GM23338 (cell line): ENCODE measurements at places on chromosomes 7 and 10. TPM values are rescaled to one million over a fixed set of nuclear protein-coding genes. Genes with fewer than 3 reads are reported as not detected.

DNA sequence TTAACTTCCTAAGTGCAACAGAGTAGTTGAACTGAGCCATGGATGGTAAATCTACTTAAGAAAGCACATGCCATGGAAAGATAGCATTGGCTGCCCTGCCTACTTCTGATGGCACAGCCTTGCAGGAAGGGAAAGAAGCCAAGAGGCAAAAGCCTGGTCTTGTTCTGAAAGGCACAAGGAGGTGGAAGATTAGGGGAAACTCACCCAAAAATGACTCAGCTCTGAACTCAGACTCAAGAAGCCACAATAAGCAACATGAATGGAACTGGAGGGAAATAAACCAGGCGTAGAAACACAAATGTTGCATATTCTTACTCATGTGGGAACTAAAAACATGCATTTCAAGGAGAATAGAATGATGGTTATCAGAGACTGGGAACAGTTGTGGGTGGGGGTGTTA lies 20.8 kb upstream of the ALOX5 start:
- DNase-seq, result no peak

GIMAP8 gene
- 0.06 TPM in 1 of 2 replicates, not detected in the other for polyA plus RNA-seq

DNA sequence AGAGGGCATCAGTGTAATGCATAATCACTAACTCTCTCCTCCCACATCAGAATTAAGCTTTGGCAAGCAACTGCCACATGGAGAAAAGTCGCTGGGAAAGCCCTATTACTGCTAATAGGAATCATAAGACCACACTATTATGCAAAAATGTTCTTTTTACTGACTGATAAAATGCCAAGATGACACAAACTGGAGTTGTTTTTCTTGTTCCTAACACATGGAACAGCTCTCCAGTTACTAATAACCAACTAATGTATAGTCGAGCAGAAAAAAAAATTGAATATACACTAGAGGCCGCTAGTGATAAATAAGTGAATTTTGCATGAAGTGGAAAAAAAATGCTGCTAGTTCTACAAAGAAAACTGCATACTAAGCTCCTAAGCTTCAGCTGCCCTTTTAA lies 165.6 kb downstream of the TPK1 start:
- peak; percentile 21 for DNase-seq

GRCh38 chr10:14588084-14588937 lies 186.4 kb downstream of the FAM107B start:
- DNase-seq, result no peak

- DNase-seq, result peak; percentile 78
Measured at GRCh38 chr10:688312-689120, 952 bp downstream of the DIP2C start.

CUX1 gene
- 40.1 and 49.9 TPM in 2 replicates for polyA plus RNA-seq

- peak; percentile 52 for DNase-seq
Measured at GRCh38 chr7:125383324-125383723, 453.7 kb upstream of the POT1 start.

DNA sequence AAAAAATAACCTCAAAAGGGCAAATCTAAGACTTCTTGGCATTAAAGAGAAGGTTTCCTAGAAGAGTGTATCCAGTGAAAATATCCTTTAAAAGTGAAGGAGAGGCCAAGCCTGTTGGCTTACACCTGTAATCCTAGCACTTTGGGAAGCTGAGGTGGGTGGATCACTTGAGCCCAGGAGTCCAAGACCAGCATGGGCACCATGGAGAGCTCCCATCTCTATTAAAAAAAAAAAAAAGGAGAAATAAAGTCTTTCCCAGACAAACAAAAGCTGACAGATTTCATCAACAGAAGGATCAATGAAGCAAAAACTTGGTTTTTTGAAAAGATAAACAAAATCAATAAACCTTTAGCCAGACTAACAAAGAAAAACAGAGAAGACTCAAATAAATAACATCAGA lies 67.6 kb upstream of the ZNF800 start:
- DNase-seq, result no peak

GRCh38 chr7:50684011-50684712 lies 98.5 kb downstream of the GRB10 start:
- no peak for DNase-seq

DNA sequence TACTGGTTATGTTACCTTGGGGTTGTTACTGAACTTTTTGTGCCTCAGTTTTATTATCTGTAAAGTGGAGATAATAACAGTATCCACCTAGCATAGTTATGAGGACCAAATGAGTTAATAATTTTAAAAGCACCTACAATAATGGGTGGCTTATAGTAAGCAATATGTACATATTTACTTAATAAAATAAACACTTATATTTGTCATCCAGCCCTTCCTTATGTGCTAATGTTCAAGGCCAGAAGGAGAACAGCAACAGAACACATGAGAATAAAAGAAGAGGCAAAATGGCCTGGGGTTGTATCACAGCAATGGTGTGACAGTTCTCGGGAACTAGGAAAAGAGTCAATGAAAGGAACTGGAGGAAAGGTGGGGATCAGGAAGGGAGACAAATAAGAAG lies 255.4 kb upstream of the LRGUK start:
- no peak for DNase-seq

DNA sequence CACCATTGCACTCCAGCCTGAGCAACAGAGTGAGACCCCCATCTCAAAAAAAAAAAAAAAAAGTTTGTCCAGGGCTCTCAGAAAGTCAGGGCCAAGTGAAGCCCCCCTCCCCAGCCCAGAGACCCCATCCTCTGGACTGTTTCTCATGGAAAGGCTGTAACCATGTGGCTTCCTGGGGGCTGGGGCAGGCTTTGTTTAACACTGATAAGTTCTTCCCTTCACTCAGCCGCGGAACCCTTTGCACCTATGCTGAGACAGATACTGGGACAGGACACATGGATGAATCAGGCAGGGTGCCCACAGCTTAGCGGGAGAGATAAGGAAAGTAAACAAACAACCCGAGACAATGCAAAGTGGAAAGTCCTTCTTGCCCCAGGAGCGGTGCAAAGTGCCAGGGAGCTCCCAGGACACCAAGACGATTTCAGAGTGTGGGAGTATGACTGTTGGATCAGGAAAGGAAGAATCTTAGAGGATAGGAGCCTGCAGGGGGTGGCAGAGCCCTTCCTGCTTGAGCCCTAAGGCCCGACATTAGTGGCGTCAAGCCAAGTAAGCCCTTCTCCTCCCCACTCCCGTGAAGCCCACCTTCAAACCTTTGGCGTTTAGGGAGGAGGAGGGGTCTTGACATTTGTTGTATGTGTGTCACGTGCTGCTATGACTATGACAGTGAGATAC lies 11.6 kb downstream of the MLXIPL start:
- DNase-seq, result peak; percentile 57

DNA sequence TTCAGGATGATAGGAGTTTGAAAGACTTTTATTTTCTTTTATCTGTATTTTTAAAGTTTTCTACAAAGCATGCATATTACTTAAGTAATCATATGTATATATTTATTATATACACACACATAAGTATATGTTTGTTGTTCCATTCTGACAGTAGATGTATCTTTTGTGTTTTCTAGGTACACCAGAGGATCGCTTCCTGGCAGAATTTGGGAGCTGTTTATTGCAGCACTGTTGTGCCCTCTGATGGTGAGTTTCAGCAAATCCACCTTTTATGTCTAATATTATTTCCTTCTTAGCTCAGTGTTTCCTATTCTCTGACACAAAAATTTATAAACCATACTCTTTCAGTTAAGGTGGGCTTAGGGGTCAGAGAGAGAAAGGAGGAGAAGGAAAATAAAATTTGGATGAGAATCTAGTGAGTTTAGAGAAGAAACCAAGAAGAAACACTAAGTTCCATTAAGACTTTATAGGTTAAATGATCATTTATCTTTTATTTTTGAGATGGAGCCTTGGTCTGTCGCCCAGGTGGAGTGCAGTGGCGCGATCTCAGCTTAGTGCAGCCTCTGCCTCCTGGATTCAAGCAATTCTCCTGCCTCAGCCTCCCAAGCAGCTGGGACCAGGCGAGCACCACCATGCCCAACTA lies 59.2 kb upstream of the OIT3 start:
- DNase-seq, result peak; percentile 76

UCMA gene
- 16.7 and 18.7 TPM in 2 replicates for polyA plus RNA-seq

DNA sequence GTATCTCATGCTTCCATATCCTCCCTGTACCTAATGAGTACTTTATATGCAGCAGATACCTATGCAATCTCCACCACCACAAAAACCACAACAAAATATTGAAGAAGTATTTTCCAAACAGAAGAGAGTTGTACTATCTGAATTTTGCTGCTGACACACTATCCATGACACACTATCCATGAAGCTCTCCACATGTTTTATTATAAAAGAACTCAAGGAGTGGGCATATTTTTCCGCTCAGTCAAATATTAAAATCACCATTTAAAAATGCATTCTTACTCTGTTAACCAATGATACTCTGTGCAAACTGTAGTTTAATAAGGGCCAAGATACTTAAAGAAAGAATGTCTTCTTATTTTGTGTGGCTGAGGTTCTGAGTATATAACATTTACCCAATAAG lies 2.8 kb downstream of the BET1 start:
- no peak for DNase-seq

HOXA9 gene
- not detected in 2 replicates for polyA plus RNA-seq

- DNase-seq, result no peak
Measured at GRCh38 chr10:69409968-69410367, 6.8 kb downstream of the TACR2 start.

GRCh38 chr7:83148776-83149175 lies 13.9 kb downstream of the PCLO start:
- no peak for DNase-seq

DNA sequence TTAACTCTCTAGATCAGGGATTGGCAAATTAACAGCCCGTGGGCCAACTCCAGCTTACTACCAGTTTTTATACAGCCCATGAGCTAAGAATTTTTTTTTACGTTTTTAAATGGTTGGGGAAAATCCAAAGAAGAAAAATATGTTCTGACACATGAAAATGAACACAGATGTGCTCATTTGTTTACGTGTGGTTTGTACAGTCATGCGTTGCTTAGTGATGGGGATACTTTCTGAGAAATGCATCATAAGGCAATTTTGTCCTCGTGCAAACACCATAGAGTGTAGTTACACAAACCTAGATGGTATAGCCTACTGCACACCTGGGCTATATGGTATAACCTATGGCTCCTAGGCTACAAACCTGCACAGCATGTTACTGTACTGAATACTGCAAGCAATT lies 8.3 kb upstream of the SMKR1 start:
- DNase-seq, result no peak

PHYHIPL gene
- 0.27 and 0.63 TPM in 2 replicates for polyA plus RNA-seq

DNA sequence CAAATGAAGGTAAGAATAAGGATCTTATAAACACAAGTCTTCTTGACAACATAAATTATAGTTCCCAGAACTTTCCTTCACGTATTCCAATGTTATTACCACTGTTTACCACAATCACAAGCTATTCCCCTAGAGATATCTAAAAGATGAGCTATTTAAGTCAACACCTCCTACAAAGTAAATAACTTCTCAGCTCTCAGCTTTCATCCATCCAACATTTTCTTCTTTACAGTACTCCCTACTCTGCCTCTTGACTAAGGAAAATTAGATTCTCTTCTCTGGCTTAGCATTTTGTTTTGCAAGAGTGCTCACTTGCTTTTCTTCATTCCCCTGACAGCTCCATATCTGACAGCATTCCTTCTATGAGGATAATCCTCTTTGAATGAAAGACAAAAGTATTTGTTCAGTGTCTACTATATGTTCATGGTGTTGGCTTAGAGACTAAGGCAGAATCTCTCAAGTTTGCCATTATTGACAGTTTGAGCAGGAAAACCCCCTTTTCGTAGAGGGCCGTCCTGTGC lies 93.0 kb upstream of the IL6 start:
- DNase-seq, result no peak

DNA sequence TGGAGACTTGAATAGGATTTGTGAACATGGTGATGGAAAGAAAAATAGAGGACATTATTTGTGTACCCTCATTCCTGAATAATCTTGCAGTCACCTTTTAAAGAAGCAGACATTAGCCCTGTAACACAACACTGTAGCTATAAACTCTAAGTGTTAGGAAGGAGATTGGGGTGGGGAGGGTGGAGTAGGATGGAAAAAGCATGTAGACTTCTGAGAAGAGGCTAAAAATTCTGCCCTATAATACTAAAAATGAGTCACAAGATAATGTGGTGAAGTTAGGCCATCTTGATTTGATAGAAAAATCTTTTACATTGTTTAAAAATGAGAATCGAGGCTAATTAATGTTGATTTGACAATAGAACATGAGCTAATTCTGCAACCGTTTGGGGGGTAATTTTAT lies 128.8 kb downstream of the LCOR start:
- no peak for DNase-seq

DNA sequence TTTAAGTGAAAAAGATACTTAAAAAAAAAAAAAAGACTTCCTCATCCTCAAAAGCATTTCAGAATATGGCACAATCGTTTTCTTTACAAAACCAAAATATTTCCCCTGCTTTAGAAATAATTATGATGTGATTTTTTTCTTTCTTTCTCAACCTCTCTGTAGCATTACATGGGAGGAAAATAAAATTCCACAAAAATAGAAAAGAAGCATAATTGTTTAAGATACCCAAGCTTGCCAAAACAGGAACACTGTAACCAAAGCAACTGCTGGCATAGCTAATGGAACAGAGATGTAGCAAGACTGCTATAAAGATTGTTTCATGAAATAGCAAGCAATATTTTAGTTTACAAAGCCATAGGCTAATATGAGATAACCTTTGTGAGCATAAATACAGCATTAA lies 75.6 kb upstream of the GPR22 start:
- no peak for DNase-seq

JCAD gene
- polyA plus RNA-seq, result 0.78 TPM in 2 replicates

DNA sequence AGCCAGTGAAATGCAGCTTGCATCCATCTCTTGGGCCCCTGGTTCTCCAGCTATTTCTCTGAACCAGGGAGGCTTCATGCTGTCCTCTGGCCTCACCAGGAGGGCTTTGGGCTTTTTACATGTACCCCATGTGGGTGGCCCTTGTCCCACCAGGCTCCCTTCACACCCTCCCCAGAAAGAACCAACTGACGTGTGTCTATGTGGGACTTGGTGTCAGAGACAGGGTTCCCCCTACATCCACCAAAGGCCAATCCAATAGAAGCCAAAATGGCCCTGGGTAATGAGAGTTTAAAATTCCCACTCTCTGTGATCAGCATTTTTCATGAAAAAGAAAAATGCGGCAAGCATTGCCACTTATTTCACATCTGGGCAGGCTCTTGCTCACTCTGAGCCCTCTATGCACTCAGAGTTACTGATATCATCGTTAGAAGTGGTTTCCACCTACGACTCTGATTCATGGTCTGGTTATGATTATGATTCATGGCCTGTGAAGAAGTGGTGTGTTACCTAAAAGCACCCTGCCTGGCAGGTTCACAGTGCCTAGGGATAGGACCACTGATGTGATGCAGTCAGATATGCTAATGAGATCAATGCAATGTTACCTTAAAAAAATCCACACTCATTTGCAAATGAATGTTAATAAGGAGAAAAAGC lies 133.5 kb downstream of the BUB3 start:
- DNase-seq, result no peak

- no peak for DNase-seq
Measured at GRCh38 chr7:28904578-28905048, 53.5 kb downstream of the TRIL start.

DNA sequence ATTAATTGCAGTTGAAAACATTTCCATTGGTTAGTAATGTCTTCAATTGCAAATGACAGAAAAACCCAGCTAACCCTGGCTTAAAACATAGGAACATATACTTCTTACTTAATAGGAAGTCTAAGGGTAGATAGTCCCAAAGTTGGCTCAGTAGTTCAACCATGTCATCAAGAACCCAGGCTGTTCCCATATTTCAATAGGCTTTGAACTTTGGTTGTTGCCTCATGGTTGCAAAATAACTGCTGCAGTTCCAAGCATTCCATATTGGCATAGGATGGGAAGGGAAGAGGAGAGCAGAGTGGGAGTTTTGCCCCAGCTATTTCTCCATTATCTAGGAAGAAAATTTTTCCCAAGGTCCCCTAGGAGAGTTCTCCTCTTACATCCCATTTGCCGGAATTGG lies 81.4 kb upstream of the EEPD1 start:
- no peak for DNase-seq

GPR15LG gene
- not detected in 2 replicates for polyA plus RNA-seq

GRCh38 chr10:32148864-32149251 lies 92.6 kb upstream of the KIF5B start:
- no peak for DNase-seq
